ENCODE measurements at places on chromosomes 7 and 10.

DNA sequence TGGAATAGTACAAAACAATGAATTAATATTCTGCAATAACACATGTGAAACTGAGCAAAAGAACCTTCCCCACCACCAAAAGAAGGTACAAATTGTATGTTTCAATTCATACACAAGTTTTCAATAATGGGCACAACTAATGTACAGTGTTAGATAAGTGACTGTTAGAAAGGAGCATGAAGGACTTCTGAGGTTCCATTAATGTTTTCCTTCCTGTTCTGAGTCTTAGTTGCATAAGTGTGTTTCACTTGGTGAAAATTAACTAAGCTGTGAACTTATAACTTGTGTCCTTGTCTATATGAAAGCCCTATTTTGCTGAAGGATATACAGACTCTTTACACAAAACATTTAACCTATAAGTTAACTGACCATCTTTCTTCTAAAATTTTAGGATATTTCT lies 8.2 kb downstream of the GSAP start:
- no peak for DNase-seq

- no peak for DNase-seq
Measured at GRCh38 chr10:65861249-65861648, 1064.6 kb upstream of the LRRTM3 start.

- DNase-seq: no peak
Measured at GRCh38 chr10:85362401-85362800, 1004.2 kb downstream of the GRID1 start.

DNA sequence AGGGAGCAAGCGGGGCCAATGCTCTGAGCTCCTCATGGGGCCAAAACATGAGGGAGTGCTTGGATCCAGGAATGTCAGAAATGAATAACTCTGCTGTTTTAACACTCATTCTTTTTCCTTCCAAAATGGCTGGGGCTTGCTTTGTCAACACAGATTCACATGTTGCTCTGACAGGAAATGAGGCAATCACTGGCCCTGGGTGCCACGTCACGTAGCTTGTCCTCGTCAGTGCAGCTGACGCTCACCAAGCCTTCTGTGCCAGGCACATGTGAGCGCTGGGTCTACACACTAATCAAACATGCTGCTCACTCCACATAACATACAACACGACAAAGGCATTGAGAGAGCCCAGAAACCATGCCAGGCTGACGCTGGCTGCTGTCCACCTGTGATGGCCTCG lies 198.9 kb downstream of the WDR37 start:
- no peak for DNase-seq

DNA sequence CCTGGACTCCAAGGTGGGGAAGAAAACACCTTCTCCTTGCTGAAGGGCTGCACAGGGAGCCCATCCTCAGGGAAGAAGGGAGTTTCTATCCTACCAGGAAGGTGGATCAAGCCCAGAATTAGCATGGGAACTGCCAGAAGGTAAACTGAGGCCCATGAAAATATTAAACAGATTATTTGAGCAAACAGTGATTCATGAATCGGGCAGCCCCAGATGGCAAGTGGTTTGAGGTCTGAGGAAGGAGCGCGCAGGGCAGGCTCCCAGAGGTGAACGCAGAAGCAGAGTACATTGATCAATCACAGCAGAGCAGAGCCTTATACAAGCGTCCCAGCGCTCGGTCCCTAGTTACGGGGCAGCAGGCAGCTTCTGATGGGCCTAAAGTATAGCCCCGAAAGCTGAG lies 35.8 kb upstream of the PROSER2 start:
- DNase-seq: no peak

- DNase-seq: no peak
Measured at GRCh38 chr10:61028861-61029361, 84.9 kb upstream of the RHOBTB1 start.

- DNase-seq: no peak
Measured at GRCh38 chr7:130037703-130038102, 13.5 kb downstream of the ZC3HC1 start.
